ENCODE measurements at places on chromosomes 5 and 9. TPM values are rescaled to one million over a fixed set of nuclear protein-coding genes. Genes with fewer than 3 reads are reported as not detected.

The TRIO gene
- 11.5 TPM for total RNA-seq

The EPB41L4A gene
- total RNA-seq, result not detected

The S1PR3 gene
- 0.58 TPM for total RNA-seq

DNA sequence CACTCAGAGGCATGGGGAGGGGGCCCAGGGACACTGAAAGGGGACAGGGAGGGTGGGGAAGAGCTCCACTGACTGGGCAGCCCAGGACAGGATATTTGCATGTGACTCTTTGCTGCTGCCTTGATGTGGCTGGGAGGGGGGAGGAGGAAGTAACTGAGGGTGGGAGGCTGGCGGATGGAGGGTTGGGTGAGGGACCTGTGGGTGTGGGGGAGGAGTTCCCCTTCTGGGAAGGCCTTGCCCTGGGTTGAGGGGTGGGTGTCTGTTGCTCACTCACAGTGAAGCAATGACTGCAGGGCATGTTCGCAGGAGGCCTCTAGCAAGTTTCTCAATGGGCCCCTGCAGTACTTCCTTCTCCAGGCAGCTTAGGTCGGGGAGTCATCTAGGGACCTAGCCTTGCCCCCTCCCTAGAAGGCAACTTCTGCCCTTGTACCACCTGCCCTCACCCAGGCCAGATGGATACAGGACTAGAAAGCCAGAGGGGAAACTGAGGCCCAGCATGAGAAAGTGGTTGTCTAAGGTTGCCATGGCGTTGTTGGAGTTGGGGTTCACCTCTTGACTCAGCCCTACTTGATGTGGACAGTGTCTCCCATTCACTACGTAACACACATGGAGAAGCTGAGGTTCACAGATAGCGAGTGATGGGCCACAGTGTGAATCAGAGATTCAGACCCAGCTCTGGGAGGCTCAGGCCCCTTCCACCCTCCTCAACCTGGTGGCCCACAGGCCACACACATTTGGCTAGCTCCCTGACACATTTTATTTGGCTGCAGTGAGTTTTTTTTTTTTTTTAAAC lies 3.0 kb downstream of the GRK6 start:
- DNase-seq, result peak; percentile 96
- H3K27me3 ChIP-seq, result no peaks in the 10 kb centered on the region

DNA sequence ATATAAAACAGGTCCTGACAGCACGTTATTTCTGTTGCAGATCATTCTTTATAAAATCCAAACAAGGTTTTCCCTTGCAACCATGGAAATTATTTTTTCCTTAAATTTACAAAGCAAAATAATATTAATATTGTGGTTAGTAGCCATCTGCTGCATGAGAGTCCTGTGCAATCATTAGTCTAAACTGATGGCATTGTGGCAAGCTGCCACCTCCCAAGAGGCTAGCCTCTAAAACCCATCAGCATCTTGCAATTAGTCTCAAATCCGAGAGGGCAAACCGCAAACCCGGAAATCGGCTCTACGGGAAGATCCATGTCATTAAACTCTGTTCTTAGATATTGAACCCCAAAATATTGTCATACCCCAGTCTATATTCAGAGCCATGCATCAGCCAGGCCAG lies 11.3 kb upstream of the CDH6 start:
- DNase-seq, result no peak
- no peak overlapping the region for H3K4me3 ChIP-seq
- H3K27me3 ChIP-seq, result no peaks in the 10 kb centered on the region
- H3K27ac ChIP-seq, result no peak overlapping the region
- H3K4me1 ChIP-seq, result no peaks in the 10 kb centered on the region

DNA sequence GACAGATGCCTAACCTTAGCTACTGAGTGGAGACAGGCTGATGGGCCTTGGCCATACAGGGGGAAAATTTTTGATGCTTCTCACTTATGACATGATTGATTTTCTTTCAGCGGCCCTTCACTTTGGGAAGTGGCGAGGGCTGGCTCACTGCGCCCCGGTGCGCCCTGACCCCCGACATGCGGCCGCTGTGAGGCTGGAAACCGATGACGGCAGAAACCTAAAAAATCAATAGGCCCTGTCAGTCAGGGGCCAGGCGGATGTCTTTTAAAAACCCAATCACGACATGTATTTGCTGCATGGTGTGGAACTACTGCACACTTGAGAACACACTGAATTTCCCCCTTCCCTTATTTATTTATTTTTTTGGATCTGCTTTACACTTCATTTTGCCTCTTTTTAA lies 121.7 kb downstream of the EBF1 start:
- H3K4me3 ChIP-seq, result no peak overlapping the region
- H3K4me1 ChIP-seq, result no peaks in the 10 kb centered on the region
- no peaks in the 10 kb centered on the region for H3K36me3 ChIP-seq
- H3K27ac ChIP-seq, result no peak overlapping the region

DNA sequence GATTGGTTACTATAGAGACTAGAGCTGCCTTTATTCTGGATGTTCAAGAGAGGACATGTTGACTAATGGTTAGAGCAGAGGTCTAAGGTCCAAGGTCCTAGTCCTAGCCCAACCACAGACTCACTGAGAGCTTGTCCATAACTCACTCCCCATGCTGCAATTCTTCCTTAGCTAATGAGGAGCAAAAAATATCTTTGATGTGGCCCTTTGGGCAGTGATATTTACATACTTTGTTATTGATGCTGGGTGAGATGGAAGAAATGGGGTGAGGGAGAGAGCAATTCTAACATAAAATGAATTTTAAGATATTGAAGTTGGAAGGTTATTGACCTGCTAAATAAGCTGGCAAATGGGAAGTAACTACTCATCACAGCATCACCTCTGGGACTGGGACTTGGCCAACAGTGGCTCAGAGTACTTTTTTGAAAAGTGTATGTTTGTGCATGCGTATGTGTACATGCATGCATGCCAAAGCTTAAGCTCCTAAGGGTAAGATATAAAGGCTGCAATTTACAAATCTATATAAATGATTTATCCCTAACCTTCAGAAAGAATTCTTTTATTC lies 58.0 kb upstream of the ANKRD55 start:
- H3K36me3 ChIP-seq, result no peaks in the 10 kb centered on the region
- H3K4me1 ChIP-seq, result peaks cover 5% of the 10 kb centered on the region
- no peak for DNase-seq
- H3K27me3 ChIP-seq, result no peaks in the 10 kb centered on the region

All from activated CD8-positive, alpha-beta T cell treated with anti-CD3 and anti-CD28 coated beads for 36 hours (primary cell).